Uterus (tissue), 4 donors: ENCODE measurements at places on chromosomes 12 and 14. TPM values are rescaled to one million over a fixed set of nuclear protein-coding genes. Genes with fewer than 3 reads are reported as not detected.

FBRSL1 gene
- total RNA-seq = 5.1 TPM

GRCh38 chr14:41299924-41300323, 306.8 kb upstream of the LRFN5 start:
- H3K36me3 ChIP-seq = no peaks in the 10 kb centered on the region
- H3K27ac ChIP-seq = no peak overlapping the region
- H3K4me1 ChIP-seq = no peaks in the 10 kb centered on the region
- no peaks in the 10 kb centered on the region for H3K27me3 ChIP-seq
- H3K4me3 ChIP-seq = no peak overlapping the region

DNA sequence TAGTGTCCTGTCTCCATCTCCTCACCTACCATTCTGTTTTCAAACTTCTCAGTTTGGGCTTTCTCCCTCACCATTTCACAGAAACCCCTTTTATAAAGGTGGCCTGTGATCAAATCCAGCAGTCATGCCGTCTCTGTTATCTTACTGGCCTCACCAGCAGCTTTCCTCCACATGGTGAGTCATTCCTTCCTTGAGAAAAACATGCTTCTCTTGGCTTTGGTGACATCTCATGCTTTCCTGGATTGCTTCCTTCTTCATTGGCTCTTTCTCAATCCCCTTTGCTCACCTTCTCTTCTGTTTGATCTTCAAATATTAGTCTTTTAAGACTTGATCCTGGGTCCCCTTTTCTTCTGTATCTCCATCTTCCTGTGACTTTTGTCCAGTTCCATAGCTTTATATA, 164.9 kb downstream of the ANO4 start:
- no peak overlapping the region for H3K4me3 ChIP-seq
- no peak for DNase-seq
- H3K36me3 ChIP-seq = no peaks in the 10 kb centered on the region
- no peak overlapping the region for H3K27ac ChIP-seq
- no peaks in the 10 kb centered on the region for H3K27me3 ChIP-seq

DNA sequence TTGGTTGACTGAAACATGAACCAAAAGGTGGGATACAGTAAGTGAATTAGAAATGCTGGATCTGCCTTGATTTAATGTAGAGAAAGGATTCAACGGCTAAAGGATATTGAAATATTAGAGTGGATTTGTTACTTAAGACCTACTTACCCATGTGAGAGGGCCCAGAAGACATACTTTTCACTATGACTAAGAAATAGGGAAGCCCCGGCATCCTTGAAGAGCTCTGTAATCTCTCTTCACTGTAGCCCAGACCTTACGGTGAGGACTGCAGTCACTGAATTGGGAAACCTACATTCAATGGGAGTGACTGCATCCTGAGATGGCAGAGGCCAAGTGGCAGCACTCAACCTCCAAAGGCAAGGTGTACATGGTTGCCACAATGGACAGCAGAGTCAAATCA, 52.5 kb downstream of the KANSL2 start:
- no peaks in the 10 kb centered on the region for H3K4me1 ChIP-seq
- H3K36me3 ChIP-seq = no peaks in the 10 kb centered on the region
- DNase-seq = no peak
- H3K27ac ChIP-seq = no peak overlapping the region
- H3K27me3 ChIP-seq = no peaks in the 10 kb centered on the region
- no peak overlapping the region for H3K4me3 ChIP-seq

DNA sequence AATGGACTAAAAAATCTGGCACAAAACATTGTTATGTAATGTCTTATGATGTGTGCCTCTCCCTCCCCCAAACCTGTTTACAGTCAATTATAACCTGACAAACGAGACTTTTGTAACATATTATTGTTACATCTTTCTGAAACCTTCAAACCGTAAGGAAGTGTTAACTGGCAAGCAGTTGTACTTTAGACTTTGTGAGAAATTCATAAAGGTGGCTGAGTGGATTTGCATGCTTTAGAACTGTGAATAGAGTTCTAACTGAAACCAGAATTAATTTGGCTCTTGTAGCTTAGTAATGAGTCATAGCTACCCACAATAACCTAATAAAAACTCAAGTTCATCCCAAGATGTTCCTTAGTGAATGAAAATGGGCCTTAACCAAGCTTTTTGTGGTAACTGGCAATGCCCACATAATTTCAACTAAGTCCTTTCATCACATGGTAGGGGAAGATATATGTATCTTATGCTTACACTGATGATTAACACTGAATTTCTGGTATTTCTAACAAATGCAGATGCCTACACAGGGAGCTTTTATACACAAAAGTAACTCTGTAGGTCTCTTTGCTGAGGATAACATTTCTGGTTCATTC, 29.7 kb downstream of the RAD9B start:
- H3K27me3 ChIP-seq = no peaks in the 10 kb centered on the region
- no peaks in the 10 kb centered on the region for H3K4me1 ChIP-seq
- no peak overlapping the region for H3K4me3 ChIP-seq
- peak overlapping the region; percentile 51 for H3K27ac ChIP-seq
- no peak for DNase-seq
- H3K36me3 ChIP-seq = no peaks in the 10 kb centered on the region

GRCh38 chr12:100187068-100187467, 13.5 kb upstream of the ACTR6 start:
- H3K36me3 ChIP-seq = no peaks in the 10 kb centered on the region
- H3K27me3 ChIP-seq = no peaks in the 10 kb centered on the region
- H3K4me3 ChIP-seq = no peak overlapping the region
- no peak overlapping the region for H3K27ac ChIP-seq
- no peak for DNase-seq
- H3K4me1 ChIP-seq = no peaks in the 10 kb centered on the region

GRCh38 chr12:12167847-12168246, 97.1 kb downstream of the BCL2L14 start:
- DNase-seq = no peak
- H3K36me3 ChIP-seq = no peaks in the 10 kb centered on the region
- H3K27ac ChIP-seq = no peak overlapping the region
- no peaks in the 10 kb centered on the region for H3K27me3 ChIP-seq
- no peak overlapping the region for H3K4me3 ChIP-seq

PLBD1 gene
- total RNA-seq = 26.4 TPM

- no peaks in the 10 kb centered on the region for H3K4me1 ChIP-seq
- H3K27ac ChIP-seq = no peak overlapping the region
Observed at GRCh38 chr12:93275589-93275988, 102.1 kb upstream of the NUDT4 start.
